Posterior vena cava (tissue), 2 donors: ENCODE measurements at places on chromosomes 7 and 10. TPM values are rescaled to one million over a fixed set of nuclear protein-coding genes. Genes with fewer than 3 reads are reported as not detected.

Gene PLXNA4
- total RNA-seq, result 61.2 TPM

GRCh38 chr10:45450866-45451265 lies 76.8 kb downstream of the ALOX5 start:
- no peak for DNase-seq

Gene PAPSS2
- 46.1 TPM for total RNA-seq

Gene ATOH7
- not detected for total RNA-seq
